Activated naive CD4-positive, alpha-beta T cell (primary cell): ENCODE measurements at places on chromosomes 2 and 18.

- DNase-seq: no peak
Measured at GRCh38 chr2:1394709-1395408, 18.4 kb upstream of the TPO start.

GRCh38 chr18:46250084-46250811, 146.1 kb downstream of the HAUS1 start:
- no peak for DNase-seq

DNA sequence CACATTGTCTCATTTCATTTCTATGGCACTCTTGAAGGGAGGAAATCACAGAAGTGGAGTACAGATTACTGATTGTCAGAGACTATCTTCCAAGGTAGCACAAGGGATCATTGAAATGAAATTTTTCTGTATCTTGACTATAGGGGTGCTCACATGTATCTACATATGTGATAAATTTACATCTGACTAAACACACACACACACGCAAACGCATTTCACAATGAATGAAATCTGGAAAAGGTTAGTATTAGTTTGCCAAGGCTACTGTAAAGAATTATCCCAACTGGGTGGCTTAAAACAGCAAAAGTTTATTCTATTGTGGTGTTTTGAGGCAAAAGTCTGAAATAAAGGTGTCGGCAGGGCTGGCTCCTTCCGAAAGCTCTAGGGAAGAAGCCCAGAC, 144.6 kb downstream of the SH3BP4 start:
- no peak for DNase-seq

DNA sequence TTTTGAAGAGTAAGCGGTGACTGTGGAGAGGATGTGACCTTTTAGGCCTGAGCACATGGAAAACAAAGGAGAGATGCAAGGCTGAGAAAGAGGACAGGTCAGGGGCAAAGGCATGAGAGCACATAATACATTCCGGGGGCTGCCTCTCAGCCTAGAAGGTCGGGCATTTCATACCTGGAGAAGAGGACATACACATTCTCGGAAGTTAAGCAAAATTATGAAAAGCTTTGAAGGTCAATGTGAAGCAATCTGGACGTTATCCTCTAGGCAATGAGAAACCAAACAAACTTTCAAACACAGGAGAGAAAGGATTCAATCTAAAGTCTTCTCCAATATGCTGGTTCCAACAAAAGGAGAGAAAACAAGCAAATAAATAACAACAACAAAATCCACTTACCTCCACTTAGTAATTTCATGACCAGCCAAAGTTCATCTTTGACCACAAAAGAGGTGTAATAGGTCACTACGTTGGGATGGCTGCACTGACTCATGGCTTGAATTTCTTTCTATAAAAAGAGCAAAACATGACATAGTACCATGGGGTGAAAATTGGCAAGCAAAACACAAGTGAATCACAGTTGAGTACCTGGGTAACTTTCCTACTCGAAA, 80.4 kb downstream of the STK39 start:
- no peak for DNase-seq

DNA sequence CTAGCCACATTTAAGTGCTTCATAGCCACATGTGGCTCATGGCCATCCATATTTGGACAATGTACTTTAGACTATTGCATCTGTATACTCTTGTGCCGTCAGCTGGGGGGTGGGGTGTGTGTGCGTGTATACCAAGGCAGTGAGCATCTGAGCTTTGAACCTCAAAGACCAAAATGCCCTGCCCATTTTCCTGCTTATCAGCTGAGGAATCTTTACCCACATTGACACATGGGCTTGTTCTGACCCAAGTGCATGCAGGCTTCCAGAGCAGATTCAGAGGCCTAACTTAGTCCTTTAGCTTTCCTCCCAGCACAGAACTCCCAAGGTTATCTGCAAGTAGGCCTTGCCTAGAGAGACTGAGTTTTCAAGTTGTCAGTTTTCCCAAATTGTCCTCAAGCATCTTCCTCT, 11.1 kb upstream of the MOCOS start:
- DNase-seq: no peak

DNA sequence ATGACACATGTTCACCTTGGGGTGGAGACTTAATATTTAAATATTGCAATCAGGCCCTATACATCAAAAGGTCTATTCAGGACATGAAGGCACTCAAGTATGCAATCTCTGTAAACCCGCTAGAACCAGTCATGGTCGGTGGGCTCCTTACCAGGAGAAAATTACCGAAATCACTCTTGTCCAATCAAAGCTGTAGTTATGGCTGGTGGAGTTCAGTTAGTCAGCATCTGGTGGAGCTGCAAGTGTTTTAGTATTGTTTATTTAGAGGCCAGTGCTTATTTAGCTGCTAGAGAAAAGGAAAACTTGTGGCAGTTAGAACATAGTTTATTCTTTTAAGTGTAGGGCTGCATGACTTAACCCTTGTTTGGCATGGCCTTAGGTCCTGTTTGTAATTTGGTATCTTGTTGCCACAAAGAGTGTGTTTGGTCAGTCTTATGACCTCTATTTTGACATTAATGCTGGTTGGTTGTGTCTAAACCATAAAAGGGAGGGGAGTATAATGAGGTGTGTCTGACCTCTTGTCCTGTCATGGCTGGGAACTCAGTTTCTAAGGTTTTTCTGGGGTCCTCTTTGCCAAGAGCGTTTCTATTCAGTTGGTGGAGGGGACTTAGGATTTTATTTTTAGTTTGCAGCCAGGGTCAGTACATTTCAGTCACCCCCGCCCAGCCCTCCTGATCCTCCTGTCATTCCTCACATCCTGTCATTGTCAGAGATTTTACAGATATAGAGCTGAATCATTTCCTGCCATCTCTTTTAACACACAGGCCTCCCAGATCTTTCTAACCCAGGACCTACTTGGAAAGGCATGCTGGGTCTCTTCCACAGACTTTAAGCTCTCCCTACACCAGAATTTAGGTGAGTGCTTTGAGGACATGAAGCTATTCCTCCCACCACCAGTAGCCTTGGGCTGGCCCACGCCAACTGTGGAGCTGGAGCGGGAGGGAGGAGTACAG, 108.1 kb downstream of the XRCC5 start:
- no peak for DNase-seq

DNA sequence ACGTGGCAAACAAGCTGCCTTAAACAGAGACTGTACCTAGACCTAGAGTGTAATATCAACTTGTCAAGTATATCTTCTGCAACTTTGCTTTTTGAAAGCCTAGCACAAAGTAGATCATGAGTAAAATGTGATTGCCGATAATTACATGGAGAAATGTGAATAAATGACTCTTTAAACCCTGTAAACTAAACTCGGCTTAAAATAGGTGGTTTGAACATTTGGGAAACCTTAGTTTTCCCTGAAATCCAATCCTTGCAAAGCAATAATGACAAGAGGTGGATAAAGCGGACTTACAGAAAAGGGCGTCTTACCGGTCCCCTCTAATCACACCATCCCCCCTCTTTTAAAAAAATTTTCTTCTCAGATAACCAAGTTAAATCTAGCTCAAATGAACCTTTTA, 549 bp upstream of the PSMD14 start:
- DNase-seq: no peak

GRCh38 chr2:49251766-49252165, 97.5 kb upstream of the FSHR start:
- no peak for DNase-seq

DNA sequence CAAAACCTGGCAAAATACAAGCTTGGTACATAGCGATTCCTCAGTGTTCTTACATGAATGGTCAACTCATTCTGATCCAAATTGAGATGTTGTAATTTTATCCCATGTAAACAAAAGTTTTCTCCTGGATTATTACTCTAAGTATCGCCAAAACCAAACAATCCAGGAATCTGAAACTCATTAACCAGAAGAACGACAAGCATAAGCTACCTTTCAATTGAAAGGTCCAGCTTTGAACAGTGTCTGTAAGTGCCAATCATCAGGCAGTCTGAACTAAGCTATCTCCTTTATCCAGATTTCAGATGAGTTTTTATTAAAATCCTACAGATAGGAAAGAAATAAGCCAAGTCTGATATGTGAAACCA, 2.4 kb downstream of the MEX3C start:
- no peak for DNase-seq

DNA sequence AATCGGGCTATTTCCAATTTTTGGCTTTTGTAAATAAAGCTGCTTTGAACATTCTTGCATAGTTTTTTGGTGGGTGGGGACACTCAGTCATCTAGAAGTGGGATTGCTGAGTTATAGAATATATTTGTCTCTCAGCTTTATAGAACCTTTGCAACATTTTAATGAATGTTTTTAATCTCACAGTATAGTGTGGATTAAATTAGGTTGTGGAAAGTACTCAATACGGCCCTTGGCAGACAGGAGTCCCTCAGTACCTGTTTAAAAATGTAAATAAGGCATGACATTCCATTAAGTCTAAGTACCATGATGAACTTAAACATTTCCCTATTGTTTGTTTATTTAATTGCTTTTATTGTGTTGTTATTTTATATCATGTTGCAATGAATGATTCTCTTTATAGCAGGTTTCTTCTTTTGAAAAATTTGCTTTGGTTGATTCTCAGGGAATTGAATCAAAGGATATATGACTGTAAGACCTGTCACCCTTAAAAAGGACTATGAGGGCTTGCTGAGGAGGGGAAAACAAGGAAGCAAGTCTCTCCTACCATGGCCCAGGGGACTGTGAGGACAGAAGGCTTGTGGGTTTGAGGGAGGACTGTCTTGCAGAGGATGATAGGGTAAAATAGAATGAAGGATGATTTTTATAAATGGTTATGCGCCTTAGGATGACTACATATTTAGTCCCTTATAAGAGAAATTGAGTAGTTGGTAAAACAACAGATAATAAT, 165.1 kb downstream of the RPIA start:
- no peak for DNase-seq

GRCh38 chr2:198374375-198375082, 570.1 kb downstream of the PLCL1 start:
- no peak for DNase-seq

- DNase-seq: no peak
Measured at GRCh38 chr2:178282075-178282815, 87.9 kb downstream of the OSBPL6 start.

DNA sequence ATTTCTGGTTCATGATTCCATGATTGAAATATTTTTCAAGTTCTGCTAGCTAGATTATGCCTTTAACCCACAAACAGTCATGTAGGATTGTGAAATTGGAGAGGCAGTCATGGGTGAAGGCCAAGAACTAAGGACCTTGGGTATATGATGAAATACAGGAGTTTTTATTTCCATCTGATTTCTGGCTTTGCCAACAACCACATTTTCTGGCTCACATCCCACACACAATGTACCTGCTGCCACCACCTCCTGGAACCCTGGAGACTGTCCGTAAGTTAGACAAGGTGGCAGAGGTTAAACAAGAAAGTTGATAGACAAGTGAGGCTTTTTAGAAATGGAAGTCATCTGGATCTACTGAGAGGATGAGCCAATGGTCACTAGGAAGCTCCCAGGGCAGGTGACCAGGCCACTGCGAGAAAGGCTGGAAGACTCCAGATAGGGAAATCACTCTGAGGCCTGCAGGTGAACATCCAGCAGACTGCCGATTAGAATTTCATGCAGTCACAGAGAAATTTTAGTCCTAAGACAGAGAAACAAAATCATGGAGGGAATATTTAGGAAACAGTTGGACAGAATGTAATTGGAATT, 402.0 kb downstream of the ALK start:
- DNase-seq: no peak

DNA sequence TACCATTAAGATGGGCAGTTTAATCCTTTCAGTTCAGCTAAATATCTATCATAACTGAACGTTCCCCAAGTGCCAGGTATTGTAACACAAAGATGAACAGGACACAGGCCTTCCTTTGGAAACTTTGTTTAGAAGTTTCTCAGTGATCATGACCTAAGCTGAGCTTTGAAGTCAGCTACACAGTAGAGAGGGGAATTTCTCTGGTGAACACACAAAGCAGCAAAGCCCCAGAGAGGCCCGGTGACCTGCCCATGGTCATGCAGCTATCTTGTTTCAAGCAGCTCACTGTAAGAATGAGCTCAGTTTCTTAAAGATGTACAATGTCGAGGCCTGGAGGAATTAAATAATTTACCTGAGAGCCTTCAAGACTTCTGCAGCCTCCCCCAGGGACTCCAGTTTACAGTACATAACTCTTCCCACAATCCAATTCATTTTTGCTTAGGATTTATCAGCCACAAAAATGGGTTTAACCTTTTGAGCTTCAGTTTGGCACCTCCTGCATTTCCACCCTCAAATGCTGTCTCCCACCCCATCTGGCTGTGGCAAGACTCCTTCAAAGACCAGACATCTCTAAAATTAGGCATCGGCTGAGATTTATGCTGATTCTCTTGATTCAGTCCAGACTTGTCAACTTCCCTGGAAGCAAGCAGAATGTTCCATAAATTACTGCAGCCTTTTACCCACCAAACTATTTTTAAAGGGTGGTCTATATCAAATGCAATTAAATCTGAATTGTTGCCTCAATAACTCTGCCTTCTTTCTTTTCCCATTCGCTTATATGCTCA, 325.6 kb downstream of the TXNL1 start:
- no peak for DNase-seq

DNA sequence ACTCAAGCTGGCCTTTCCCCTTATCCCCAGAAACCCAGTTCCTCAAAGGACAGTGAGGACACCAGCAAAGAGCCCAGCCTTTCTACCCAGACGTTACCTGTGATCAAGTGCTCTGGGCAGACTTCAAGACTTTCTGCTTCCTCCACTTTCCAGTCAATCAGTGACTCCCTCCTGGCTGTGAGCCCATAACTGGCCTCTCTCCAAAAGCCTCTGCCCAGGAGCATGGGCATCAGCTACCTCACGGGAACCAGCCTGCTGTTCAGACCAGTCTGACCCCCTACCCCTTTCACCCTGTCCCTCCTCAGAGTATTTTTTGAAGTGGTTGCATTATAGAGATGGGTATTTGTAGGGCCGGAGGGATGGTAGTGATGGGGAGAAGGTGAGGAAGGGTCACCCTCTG, 27.7 kb upstream of the CYP27A1 start:
- DNase-seq: no peak
